ENCODE measurements at places on chromosomes 3 and 15.

DNA sequence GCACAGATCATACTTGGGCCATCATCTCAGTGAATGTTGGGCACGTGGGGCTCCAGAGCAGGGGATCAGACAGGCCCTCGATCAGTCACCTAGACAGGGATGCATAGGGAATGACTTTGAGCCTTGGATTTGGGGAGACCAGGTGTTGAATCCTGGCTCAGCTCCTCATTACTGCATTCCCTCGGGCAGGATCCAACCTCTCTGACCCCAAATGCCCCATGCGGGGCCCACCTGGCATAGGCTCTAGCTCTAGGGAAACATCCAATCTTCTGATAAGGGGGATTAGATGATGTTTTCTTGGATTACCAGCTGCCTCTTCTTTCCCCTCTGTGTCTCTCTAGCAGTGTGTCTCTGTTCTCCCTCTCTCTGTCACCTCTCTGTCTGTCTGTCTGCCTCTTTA lies 22.7 kb downstream of the LOXL1 start:
- DNase-seq = no peak

DNA sequence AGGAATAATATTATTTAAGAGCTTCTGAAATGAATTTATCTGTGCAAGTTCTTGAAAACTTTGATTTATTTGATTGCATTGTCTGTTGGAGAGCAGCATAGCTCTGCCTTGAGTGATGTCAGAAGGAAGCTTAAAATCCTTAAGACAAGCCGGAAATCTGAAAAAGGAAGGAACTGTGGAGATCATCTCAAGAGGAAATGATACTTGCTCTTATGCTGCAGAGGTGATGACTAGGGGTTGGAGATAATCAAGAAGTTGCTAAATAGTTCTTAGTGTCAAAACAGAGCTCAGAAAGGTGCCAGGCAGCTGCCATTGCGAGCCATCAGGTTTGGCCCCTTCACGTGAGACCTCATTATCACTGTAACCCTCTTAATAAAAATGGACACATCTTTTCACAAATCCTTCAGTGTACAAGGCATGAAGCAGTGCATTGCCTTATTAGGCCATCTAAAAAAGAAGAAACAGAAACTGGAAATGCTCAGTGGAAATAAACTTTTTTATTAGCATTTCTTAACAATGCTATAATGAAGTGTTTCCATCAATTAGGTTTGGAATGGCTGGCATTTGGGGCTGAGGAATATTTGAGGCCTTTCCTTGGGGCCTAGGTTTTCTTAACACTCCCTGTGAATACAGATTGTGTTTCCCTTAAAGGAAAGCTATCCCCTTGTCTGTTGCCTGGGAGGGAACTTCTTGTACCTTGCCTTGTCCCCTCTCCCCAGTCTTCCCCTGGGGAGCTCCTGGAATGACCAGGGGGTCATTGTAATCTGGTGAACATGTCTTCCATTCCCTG lies 34.5 kb upstream of the VILL start:
- no peak for DNase-seq

DNA sequence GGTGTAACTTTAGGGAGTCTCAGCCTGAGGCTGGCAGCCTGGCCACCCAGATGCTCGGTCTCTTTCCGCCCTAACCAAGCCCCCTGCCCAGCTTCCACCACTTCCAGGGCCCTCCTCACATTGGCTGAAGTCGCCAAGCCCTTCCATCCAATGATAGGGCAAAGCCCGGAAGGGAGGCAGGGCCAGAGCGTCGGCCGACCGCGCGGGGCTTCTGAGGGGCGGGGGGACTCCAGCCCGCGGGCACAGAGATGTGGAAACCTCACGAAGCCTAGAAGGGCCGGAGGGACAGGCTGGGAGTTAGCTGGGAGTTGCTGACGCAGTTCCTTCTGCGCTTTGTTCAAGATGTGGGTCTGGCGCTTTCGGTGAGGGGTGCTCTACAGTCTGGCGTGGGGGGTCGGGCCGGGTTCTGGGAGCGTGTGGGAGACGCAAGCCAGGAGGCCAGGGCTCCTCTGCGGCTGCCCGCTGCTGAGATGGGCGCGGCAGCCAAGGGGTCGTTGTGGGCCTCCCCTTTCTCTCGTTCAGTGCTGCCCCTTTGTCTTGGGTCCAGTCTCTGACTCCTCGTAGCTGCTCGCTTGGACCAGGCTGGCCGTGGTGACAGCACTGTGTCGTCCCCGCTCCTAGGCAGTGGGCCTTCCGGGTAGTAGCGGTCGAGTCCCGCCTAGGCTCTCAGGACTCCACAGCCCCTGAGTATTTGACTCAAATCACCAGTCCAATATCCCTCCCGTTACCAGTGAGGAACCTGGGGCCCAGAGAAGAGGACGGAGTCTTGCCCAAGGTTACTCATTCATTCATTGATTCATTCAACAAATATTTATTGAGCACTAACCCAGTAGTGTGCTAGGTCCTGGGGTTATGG lies at the start of gene ZNF660:
Gene ZNF660, plus strand, starts transcription at position 319 of the 856 bp plus-strand sequence. CDS start 9,230 bp downstream, outside the sequence.
- no peak for DNase-seq

GRCh38 chr3:101128786-101129185 lies 135.6 kb upstream of the ABI3BP start:
- no peak for DNase-seq

DNA sequence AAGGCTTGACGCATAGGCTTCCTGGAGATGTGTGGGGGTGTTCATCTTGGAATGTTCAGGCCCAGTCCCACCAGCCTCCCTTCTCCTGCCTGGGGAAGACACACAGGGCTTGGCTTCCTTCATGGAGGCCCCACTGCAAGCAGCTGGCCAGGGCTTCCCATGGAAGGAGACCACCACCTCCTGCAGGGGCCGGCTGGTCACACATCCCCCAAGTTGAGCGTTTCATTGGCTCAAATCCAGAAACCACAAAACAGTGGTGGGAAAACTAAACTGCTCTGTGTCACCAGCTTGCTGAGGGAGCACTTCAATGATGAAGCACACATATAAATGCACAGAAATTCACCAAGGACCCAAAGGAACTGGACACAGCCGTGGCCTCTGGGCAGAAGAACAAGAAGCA lies 8.3 kb downstream of the IQSEC1 start:
- DNase-seq = no peak

- DNase-seq = no peak
Observed at GRCh38 chr15:48883699-48884098, 5.8 kb downstream of the EID1 start.

- DNase-seq = no peak
Observed at GRCh38 chr3:33491721-33492120, 51.5 kb upstream of the UBP1 start.

DNA sequence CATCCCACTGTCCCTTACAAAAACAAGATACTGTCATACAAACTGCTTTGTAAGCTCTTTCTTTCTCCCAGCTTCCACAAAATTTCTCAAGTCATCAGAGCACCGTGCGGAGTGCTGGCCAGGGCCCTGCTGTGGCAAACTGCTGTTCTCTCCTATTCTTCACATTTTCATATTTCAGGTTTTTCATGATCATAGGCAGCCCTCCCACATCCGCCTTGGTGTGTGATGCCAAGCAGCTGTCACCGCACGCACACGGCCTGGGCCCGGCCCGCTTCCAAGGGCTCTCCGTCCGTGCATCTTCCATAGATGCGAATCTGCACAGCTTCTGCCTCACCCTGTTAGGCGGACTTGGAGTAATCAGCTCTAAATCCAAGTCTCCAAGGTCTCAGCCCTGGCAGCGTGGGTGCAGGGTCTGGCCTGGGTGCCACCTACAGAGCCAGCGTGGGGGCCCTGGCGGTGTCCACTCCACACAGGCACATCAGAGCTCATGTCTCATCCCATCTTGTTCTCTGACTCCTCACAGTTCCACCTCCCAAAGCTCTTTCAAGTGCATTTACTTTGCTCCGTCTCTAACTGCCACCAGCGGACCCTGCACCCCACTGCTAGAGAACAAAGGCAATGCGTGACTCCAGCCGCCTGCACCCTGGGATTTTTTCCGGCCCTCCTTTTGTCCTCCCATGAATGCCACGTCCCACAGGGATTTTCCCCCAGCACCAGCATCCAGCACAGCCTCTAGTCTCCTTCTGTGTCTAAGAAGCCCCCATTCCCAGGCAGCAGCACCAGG lies 27.2 kb downstream of the CYFIP1 start:
- DNase-seq = no peak

DNA sequence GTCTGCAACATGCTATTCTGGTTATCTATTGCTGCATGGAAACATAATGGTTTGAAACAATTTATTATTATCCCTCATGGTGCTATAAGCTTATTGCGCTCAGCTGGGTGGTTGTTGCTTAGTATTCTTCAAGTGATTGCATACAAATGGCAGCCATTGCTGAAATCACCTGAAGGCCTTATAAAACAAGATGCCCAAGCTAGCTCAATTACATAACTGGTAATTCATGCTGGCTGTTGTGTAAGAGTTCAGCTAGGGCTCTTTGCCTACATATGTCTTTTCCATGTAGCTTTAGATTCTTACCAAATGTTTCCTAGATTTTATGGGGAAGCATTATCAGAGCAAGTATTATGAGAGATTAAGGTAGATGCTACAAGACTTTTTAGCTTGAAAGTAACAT lies 644.0 kb upstream of the CBLB start:
- no peak for DNase-seq

DNA sequence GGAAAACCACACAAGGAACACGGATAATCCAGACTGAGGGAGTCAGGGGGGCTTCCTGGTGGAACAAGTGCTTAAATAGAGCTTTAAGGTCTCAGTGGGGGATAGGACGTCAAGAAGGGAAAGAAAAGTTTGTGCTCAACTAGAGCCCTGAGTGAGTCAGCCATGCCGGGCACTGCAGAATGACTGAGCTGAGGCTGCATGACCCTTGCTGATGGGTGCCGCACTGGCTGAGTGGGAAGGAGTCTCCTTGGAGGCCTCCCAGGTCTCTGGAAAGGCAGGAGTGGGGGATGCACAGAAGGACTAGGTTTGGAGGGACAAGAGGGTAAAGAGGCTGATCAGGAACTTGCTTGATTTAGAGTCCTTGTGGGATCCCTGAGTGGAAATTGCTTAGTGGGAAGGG lies 150.3 kb downstream of the RPLP1 start:
- DNase-seq = no peak

GRCh38 chr3:67384760-67385397 lies 269.5 kb downstream of the SUCLG2 start:
- no peak for DNase-seq

DNA sequence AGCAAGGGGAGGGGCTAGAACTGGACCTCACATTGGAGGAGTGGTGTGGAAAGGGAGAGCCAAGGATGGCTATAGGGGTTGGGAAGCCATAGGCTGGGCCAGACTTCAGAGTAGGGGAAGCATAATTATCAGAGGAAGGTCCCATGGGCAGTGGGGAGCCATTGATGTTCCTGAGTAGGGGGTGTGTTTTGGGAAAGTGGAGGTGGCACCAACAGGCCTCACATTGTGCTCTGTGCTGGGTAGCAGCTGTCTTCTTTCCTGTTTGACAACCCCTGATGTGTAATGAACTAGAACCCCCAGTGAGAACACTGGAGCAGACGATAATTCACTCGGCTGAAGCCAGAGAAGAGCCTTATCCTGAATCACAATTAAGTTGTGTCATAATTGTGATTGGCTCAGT lies 41.2 kb downstream of the SLC6A11 start:
- DNase-seq = no peak

DNA sequence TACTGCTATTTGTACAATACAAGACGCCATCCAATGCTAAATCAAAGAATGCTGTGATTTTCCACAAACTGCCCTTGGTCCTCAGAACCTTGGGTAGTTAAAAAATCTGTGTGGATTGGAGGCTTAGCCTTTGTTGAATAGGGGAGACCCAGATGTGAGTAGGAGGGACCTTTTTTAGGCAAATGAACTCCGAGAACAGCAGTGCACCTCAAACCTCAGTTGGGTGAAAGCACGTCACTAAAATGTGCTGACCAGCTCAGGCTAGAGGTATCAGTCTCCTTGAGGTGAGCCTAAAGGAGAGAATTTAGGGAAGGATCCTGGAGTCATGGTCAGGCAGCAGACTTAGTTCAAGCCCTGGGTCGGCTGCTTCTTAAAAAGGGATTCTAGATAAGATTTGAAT lies 200.7 kb downstream of the SOX2 start:
- no peak for DNase-seq

DNA sequence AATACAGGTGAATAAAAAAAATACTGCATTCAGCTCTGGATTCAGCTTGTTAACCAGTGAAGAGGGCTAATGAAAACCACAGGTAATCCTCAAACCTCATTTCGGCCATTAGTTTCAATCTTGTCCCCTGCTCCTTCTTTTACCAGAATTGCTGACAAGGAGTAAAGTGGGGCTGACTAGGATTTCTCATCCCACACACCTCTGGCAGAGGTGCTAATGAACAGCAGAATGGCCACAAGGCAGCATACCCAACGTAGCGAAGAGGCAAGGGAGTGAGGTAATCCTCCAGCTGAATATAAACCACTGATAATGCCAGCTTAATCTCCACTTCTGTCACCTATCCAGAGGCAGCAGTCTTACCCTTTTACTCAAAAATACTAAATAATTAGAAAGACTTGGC lies 248.8 kb upstream of the CDIN1 start:
- DNase-seq = no peak
